H4 (cell line): ENCODE measurements at places on chromosomes 1 and 21. TPM values are rescaled to one million over a fixed set of nuclear protein-coding genes. Genes with fewer than 3 reads are reported as not detected.

DNA sequence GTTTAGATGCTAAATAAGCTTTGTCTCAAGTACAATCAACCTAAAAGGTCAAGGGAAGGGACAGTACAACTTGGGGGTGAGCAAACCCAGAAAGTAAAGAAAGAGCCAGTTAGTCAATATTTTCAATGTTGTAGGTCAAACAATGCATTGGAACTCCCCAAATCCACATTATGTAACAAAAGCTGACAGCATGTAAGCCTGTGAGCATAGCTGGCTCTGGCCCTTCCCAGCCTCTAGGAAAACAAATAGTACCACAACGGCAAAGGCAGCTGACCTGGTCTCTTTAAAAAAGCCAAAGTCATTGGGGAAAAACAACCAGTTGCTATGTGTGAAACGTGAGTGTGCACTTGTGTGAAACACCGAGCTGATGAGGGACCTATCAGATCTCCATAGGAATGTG is 3.4 kb downstream of the CBR1 start:
- no peak for DNase-seq

DNA sequence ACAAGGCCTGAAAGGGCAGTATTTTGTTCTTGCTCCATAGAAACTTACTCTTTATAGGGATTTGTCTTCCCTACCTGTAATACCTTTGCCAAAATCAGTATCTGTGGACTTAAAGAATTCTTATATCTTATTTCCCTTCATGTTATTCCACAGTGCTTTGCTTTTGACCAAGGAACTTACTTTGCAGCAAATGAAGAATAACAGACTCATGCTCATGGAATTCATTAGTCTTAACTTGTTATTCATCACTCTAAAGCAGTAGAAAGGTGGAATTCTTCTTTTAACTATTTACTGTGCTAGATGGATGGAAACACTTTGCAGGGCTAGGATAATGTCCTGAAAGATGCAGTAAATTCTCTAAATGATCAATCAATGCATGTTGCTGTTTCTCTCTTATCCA is 45.9 kb downstream of the DUSP10 start:
- no peak for DNase-seq

DNA sequence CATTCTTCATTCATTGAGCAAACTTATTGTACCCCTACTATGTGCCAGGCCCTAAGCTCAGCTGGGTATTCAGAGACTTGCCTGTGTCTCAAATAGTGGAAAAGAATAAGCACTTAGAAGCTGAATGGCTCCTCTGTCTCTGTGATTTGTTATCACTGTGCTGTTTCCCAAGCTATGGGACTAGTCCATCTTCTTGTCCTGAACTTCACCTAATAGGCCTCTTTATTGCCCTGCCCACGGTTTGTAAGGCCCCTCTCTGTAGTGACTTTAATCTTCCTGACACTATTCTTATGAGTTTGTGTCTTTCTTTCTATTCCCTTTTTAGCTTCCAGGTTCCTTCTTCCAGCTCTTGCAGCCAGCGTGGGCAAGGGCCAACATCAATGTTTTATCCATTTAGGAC is 85.4 kb upstream of the LPGAT1 start:
- DNase-seq, result no peak

RUSC1 gene
- total RNA-seq, result 27.5 and 33.8 TPM in 2 replicates

ST6GALNAC3 gene
- 4.6 and 11.4 TPM in 2 replicates for total RNA-seq

- DNase-seq, result no peak
Measured at GRCh38 chr1:84089867-84090266, 54.2 kb upstream of the PRKACB start.

CD247 gene
- not detected in 2 replicates for total RNA-seq
